ENCODE measurements at places on chromosomes 6 and 20.

DNA sequence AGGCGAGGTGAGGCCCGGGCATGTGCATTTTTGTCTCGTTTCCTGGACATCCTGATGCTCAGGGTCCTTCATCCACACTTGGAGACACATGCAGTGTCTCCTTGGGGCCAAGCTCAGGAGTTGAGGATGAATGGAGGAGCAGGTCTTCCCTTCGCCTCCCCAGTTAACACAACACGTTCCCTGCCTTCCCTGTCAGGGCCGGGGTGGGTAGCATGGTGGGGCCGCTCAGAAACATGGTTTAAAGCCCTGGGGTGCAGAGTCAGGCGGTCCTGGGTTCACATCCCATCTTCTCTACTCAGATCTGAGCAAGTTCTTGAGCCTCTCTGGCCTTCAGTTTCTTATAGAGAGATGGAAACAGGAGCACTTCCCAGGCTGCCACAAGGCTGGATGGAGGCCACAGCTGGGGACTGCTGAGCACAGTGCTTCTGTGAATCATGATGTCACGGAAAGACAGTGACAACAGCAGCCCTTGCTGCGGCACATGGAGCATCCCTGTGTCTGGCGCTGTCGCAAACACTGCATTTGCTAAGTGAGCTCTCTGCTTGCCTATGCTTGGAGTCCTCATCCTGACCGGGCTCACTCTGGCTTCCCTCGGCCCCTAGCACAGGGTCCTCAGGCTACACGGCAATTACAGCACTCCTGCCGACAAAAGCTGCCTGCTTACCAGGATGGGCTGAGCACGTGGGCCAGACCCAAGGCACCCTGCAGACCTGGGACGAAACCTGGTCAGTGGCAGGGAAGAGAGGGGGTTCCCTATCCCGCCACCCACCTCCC lies 45.6 kb upstream of the STX16 start:
- DNase-seq, result no peak

GRCh38 chr6:113750151-113750855 lies 106.8 kb upstream of the MARCKS start:
- no peak for DNase-seq

- DNase-seq, result no peak
These were observed 27.9 kb upstream of the TBC1D7 start for GRCh38 chr6:13355999-13356785.

DNA sequence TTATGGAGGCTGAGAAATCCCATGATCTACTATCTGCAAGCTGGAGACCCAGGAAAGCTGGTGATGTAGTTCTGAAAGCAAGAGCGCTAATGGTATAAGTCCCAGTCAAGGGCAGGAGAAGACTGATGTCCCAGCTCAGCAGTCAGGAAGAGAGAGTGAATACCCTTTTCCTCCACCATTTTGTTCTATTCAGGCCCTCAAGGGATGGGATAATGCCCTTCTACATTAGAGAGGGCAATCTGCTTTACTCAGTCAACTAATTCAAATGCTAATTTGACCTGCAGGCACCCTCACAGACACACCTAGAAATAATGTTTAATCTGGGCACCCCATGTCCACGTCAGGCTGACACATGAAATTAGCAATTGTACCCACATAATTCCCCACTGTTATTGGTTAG lies 10.8 kb upstream of the FYN start:
- DNase-seq, result no peak

DNA sequence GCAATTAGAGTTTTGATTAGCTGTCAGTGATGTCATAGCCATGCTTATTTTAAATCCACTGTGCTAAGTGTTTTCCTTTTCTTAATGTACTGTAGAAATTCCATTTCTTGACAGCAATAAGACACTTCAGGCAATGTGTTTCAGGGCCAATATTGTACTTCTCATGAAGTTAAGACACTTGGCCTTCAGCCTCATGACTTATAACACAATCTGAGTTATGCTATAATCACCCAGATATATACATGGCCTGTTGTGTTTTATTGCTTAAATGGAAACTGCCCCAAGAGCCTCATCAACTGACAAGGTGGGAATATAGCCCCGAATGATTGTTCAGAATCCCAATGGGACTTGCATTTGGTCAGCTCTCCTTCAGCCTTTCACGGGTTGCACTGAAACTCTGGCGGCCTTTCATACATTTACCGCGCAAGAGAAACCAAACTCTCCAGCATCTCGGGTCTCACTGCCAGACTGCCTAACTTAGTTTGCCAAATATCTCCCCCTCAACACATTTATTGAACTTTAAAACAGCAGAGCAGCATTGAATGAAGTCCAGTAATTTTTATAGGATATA lies 44.2 kb upstream of the TBX18 start:
- no peak for DNase-seq

- no peak for DNase-seq
These were observed 39.5 kb upstream of the PCMTD2 start for GRCh38 chr20:64216036-64216435.

- DNase-seq, result no peak
These were observed 31.8 kb downstream of the FITM2 start for GRCh38 chr20:44279228-44279627.

DNA sequence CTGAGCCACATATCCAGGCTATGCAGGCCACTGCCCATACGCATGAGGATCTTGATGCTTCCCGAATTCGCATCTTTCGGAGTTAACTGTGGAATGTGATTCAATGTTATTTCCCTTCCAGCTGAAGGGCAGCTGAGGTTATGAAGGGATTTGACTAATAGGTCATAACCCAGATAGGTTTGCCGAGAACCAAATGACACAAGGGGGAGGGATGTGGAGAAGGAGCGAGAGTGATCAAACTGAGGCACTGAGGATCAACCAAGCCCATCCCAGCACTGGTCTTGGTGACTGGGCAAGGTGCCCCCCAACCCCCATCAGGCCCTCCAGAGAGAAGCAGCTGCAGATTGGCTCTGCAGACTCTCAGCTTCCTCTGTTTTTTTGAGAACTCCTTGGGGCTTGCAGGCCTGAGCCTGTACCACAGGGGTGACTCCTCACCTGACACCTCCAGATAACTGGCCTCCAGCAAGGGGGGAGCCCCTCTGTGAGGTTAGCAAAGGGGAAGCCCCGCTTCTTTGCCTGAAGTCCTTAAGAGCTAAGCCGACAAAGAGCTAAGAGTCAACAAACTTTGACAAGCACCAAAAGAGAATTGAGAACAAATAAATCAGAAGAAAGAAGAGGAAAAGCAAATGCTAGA lies 185.9 kb downstream of the PDE7B start:
- DNase-seq, result no peak
